Airway epithelial cell (primary cell): ENCODE measurements at places on chromosomes 7 and 10. TPM values are rescaled to one million over a fixed set of nuclear protein-coding genes. Genes with fewer than 3 reads are reported as not detected.

Gene MYL7
- total RNA-seq: 0.51 TPM in 1 of 2 replicates, not detected in the other

Gene TMEM270
- total RNA-seq: not detected in 2 replicates

Gene SLC16A12
- total RNA-seq: 0.07 TPM in 1 of 2 replicates, not detected in the other

Gene LRRN3
- 0.07 TPM in 1 of 2 replicates, not detected in the other for total RNA-seq

Gene CDC14C
- not detected in 2 replicates for total RNA-seq

Gene PDE1C
- total RNA-seq: 0.07 TPM in 1 of 2 replicates, not detected in the other

Gene RNF148
- not detected in 2 replicates for total RNA-seq

Gene MRLN
- not detected in 2 replicates for total RNA-seq

Gene RBAK
- 6.6 and 7.2 TPM in 2 replicates for total RNA-seq

Gene CPSF4
- 25.8 and 34.7 TPM in 2 replicates for total RNA-seq

Gene BUB3
- total RNA-seq: 105 and 117 TPM in 2 replicates

Gene AKR1D1
- not detected in 2 replicates for total RNA-seq

Gene PTPRZ1
- total RNA-seq: 14.7 and 22.5 TPM in 2 replicates

Gene AGR2
- total RNA-seq: 69.2 and 131 TPM in 2 replicates

Gene ICA1
- total RNA-seq: 4.4 and 6.8 TPM in 2 replicates

Gene LIPM
- 0.14 TPM in 1 of 2 replicates, not detected in the other for total RNA-seq

Gene CLIP2
- total RNA-seq: 12.3 and 14.7 TPM in 2 replicates

Gene ACBD7
- total RNA-seq: 0.28 and 0.74 TPM in 2 replicates

Gene MPP7
- total RNA-seq: 10.3 and 12.1 TPM in 2 replicates

Gene LBX1
- not detected in 2 replicates for total RNA-seq
